ENCODE measurements at places on chromosomes 5 and 9.

GRCh38 chr5:163350083-163350482 lies 87.3 kb upstream of the CCNG1 start:
- DNase-seq = no peak

DNA sequence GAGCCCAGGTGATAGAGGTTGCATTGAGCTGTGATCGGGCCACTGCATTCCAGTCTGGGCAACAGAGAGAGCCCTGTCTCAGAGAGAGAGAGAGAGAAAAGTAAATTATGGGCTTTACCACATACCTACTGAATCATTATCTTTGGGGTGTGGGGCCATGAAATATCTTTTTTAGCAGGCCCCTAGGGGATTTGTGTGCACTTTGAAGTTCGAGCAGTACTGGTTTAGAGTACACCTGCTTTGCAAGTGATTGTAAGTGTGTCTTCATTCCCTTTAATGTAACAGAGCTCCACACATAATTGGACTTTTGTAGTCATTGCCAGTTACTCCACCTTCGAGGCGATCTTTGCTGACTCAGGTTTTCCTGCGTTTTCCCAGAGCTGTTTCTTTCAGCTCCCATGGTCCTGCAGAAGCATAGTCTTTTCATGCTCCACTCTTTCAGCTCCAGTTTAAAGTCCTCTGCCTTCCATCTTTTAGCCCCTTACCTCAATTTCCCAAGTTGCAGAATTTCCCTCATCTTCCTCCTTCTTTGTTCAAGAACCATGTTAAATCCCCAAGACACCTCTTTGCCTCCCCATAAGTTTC lies 24.0 kb upstream of the FRMPD1 start:
- no peak for DNase-seq

- DNase-seq = no peak
Observed at GRCh38 chr5:114237766-114238165, 124.1 kb upstream of the KCNN2 start.

GRCh38 chr9:81656871-81657337 lies 32.4 kb downstream of the TLE1 start:
- no peak for DNase-seq

DNA sequence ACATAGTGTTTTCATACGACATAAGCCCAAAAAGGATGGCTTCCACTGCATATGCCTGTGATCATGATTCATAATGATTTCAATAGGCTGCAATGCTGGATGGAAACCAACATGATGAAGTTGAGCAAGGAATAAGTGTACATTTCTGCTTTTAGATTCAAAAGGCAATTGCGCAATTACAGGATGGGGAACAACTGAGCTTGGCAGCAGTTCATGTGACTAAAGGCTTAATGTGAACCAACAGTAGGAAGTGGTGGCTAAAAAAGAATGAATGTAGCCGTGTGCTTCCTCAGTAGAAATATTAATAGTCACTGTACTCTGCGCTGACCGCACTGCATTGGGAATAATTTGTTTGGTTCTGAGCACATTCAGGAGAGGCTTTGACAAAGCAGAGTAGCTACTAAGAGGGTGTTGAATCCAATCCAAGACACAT lies 51.2 kb downstream of the SLC1A3 start:
- peak; percentile 54 for DNase-seq

- DNase-seq = no peak
Observed at GRCh38 chr5:100905259-100905914, 2.3 kb upstream of the ST8SIA4 start.

DNA sequence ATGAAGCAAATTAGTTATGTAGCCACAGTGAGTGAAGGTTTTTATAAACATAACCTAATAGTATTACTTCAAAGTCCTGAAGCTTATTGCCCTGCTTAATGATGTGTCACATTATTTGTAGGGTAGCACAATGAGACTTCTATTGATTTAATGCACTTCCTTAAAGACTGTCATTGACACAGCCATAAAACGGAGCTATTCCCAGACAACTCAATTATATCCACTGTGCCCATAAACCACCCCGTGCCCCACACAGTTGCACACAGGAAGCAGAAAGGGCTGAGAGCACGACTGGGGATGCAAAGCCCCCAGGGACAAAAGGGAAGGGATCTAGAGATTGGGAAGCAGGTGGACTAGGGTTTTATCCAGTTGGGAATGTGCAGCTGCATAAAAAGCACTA lies 37.0 kb downstream of the TRIM32 start:
- DNase-seq = no peak

DNA sequence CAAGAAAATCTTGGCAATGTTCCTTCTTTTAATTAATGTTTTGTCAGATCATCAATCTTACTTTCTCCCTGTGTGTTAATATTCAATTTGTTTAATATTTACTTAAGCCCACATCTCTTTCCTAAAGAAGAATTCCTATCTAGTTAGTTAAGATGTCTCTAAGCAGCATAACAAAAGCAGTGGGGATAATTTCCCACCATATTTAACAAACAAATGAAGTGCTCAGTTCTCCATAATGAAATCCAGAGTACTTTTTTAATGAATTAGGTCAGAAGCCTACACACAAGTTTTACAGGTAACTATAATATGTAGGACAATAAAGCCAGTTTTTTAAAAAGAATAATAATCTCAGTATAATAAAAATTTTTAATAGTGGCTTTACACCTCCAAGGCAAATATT lies 1918.8 kb downstream of the EFNA5 start:
- no peak for DNase-seq

GRCh38 chr9:115305543-115305942 lies 187.6 kb upstream of the TNC start:
- DNase-seq = no peak

DNA sequence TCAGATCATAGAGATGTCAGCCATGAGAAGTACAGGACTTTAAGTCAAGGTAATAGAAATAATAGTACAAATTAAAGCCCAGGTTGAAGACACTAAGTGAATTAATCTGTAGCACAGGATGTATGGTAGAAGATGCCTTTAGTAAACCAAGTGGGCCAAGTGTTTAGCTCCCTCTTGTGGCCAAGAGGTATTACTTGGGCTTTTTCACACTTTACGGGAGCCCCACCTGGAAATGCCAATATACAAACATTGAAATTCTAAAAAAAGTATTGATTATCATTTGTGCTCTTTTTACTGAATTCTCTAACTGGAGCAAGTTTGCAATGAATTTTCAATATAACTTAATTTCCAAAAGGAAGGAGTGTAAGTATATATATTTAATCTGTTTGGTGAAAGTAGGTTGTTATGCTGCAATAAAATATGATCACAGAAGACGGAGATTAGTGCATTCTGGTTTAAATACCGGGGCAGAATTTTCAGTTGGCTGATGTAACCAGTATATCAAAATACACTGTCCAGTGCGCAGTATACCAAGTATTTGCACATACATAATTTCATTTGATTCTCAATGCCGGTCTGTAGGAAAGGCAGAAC lies 84.7 kb downstream of the PARP8 start:
- DNase-seq = peak; percentile 63

DNA sequence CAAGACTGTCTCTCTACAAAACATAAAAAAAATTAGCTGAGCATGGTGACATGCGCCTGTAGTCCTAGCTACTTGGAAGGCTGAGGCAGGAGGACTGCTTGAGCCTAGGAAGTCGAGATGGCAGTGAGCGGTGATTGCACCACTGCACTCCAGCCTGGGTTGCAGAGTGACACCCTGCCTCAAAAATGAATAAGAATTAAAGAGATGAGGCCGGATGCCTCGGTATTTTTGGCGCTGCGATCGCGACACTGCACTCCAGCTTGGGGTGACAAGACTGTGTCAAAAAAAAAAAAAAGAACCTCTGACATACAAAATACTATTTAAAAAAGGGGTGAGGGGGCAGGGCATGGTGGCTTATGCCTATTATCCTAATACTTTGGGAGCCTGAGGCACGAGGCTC lies 7.3 kb downstream of the GPBP1 start:
- no peak for DNase-seq

DNA sequence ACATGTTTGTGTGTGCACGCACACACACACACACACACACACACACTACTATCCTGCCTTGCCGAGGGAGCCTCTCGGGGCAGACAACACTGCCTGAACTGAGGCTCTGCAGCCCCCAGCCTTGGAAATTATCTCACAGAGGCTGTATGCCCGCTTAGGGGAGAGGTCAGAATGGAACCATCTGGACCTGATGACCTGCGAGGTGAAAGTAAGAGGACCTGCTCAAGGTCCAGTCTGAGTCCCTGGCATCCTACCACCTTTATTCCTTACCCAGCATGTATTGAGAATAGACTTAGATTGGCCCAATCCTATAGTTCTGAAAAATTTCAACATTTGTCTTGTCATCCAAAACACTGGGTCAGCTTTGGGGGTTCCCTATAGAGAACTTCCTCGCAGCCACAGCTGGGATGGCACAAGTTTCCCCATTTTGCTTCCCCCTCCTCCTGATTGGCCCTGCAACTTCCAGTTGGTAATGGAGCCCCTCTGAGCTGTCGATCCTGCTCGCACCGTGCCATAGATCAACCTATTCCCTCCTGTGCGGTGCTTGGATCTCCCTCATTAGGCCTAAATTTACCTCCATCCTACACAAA lies 10.2 kb downstream of the MVB12B start:
- no peak for DNase-seq

- no peak for DNase-seq
Observed at GRCh38 chr9:18795947-18796671, 236.9 kb downstream of the SAXO1 start.

DNA sequence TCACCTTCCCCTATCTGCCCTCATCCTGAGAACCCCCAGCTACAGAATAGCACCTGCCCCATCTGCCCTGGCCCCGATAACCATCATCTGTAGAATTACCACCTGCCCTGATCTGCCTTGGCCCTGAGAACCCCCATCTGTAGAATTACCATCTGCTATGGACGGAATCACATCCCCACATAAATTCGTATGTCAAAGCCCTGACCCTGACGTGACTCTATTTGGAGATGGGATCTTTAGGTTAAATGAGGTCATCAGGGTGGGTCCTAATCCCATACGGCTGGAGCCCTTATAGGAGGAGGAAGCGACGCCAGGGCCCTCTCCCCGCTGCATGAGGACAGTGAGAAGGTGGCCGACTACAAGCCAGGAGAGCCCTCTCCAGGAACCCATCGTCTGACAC lies 32.6 kb downstream of the SARDH start:
- no peak for DNase-seq

DNA sequence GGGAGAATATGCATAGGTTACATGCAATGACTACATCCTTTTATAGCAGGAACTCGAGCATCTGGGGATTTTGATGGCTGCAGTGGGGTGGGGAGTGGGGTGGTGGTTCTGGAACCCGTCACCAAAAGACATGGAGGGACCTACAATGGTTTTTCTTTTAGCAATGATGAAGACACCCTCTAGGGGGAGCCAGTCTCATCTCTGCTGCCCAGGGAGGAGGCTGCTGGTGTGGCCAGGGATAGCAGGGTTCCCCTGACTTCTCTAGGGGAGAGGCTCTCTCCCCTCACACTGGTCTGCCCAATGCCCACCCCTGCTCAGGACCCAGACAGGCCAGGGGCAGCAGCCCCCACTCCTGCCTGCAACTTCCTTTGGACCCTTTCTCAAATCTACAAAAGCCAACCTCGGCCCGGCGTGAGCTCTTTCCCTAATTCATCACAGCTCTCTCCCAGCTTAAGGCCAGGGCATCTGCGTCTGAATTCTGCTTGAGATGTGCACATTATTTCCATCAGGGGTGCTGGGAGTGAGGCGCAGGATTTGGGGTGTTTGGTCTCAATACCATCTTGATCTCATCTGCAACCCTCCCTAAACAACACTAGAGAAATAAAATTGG lies 73.6 kb upstream of the RETREG1 start:
- DNase-seq = peak; percentile 45

DNA sequence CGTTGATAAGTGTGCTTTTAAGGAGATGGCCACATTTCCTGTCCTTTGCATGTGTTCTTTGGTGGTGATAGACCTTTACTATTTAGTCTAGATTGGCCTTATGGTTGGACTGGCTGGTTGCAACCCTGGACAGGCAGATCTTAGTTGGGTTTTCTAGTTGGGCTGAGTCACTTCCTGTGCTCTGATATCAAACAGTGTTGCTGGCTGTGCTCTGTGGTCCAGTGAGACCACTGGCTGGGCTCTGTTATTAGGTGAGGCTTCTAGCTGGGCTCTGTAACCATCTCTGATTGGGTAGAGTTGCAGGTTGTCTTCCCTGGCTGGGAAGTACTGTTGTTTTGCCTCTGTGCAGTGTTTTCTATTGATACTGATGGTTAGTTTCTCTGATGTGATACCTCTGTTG lies 432.5 kb downstream of the LRRC70 start:
- no peak for DNase-seq

DNA sequence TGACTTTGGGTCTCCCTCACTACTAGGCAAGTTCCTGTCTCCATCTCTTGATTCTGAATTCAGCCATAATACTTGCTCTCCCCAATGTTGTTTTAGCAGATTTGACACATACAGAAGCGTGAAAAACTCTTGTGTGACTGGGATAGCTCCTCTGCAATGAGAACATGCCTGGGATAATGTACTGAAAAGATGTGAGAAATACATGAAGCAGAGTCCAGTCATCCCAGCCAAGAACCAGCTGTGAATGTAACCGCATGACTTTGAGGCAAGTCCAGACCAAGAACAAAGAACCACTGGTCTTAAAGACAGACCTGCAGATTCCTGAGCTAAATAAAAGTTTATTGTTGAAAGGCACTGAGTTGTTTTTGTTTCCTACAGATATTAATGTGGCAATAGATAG lies 135.0 kb downstream of the NMUR2 start:
- no peak for DNase-seq

- no peak for DNase-seq
Observed at GRCh38 chr9:98402019-98402840, 146.8 kb upstream of the TBC1D2 start.

GRCh38 chr5:171107669-171108068 lies 201.4 kb upstream of the TLX3 start:
- no peak for DNase-seq

DNA sequence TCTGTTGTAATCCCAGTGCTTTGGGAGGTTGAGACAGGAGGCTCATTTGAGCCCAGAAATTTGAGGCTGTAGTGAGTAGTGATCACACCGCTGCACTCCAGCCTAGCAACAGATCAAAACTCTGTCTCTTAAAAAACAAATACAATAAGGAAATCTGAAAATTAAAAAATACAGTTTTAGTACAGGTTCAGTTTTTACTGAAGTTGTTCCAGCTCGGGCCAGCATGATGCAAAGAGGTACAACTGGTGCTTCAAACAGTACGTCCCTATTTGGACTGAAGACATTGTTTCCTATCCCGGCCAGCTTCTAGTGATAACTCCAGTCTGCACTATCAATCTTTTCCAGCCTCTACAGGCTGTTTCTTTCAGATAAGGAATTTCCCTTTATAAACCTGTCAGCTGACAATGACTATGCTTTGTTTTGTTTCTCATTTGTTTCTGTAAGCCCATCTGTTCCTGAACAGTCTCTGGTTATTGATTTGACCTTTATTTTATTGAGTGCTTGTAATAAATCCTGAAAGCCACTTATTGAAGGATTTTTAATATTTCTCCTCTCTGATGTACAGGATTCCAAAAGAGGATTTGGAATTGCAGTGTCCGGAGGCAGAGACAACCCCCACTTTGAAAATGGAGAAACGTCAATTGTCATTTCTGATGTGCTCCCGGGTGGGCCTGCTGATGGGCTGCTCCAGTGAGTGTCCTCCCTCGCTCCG lies 41.9 kb downstream of the TJP2 start:
- DNase-seq = peak; percentile 97

DNA sequence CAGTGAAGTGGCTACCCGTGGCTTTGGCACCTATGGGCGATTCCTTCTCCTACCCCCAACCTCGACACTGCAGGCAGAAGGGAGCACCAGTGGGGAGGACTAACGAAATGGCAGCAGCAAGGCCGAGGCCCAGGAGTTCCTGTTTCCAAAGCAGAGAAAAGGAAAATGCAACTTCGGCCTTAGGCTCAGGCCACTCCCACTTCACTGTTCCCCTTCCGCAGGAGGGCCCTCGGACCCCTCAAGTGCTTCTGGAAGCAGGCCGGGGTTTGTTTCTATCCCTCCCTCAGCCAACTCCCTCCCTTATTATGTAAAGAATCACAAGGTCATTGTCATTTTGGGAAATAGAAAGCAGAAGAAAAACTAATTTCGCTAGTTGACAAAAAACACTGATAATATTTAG lies 36.4 kb upstream of the NKX2-5 start:
- no peak for DNase-seq
